Retina (tissue), 1 donor: ENCODE measurements at places on chromosomes 7 and 10.

- no peak for DNase-seq
Observed at GRCh38 chr7:38178695-38179344, 775 bp downstream of the STARD3NL start.

- no peak for DNase-seq
Observed at GRCh38 chr7:100589341-100589947, 3.3 kb downstream of the FBXO24 start.

DNA sequence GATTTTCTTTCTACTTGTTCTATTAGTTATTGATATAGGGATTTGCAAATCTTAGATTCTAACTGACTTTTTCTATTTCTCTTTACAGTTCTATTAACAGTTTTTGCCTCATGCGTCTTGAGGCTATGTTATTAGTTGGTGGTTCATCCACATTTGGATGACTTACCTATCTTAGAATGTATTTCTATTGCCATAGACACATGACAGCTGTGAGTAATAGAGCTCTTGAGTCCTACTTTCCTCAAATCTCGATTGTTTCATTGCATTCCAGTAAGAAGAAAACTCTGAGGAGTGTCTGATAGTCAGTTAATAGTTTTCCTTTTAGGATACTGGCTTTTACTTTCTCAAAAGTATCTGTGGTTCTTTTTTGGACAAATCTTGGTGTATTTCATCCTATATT lies 241.4 kb upstream of the ZNF32 start:
- DNase-seq = no peak

DNA sequence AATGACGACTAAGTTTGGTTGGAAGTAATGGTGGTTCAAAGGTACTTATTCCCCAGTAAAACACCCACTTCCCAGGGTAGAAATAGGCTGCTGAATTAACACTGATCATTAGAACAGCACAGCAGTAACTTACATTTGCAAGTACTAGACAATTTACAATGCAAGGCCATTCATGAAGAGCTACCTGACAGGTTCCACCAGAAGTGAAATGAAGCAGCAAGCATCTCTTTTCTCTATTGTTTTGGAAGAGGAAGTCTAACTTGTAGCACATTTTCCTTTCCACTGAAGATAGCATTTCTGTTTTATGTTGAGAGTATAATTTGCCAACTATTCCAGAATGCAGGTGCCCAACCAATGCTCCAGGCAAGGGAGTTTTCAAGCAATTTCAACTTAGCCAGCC lies 145.9 kb downstream of the CREB5 start:
- DNase-seq = no peak

- no peak for DNase-seq
Observed at GRCh38 chr7:155360495-155361345, 63.0 kb downstream of the INSIG1 start.

GRCh38 chr10:95324436-95325268 lies 33.8 kb upstream of the PDLIM1 start:
- no peak for DNase-seq

GRCh38 chr7:26616235-26616634 lies 248.2 kb downstream of the SKAP2 start:
- DNase-seq = no peak

- peak; percentile 57 for DNase-seq
Observed at GRCh38 chr7:38932509-38933168, 23.6 kb upstream of the VPS41 start.

- no peak for DNase-seq
Observed at GRCh38 chr10:327889-328852, 192.9 kb downstream of the ZMYND11 start.

GRCh38 chr7:26097837-26098668 lies 53.9 kb upstream of the NFE2L3 start:
- DNase-seq = no peak

- DNase-seq = no peak
Observed at GRCh38 chr10:79202188-79203013, 133.6 kb downstream of the ZMIZ1 start.

DNA sequence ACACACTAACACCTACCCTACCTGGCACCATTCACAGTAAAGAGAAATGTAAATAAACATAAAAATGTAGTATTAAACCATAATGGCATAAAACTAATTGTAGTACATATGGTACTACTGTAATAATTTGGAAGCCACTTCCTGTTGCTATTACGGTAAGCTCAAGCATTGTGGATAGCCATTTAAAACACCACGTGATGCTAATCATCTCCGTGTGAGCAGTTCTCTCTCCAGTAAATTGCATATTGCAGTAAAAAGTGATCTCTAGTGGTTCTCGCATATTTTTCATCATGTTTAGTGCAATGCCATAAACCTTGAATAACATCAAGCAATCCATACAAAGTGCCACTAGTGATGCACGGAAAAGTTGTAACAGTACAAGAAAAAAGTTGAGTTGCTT lies 75.4 kb downstream of the CFTR start:
- no peak for DNase-seq

- no peak for DNase-seq
Observed at GRCh38 chr7:65235586-65235985, 138.1 kb upstream of the ZNF92 start.

DNA sequence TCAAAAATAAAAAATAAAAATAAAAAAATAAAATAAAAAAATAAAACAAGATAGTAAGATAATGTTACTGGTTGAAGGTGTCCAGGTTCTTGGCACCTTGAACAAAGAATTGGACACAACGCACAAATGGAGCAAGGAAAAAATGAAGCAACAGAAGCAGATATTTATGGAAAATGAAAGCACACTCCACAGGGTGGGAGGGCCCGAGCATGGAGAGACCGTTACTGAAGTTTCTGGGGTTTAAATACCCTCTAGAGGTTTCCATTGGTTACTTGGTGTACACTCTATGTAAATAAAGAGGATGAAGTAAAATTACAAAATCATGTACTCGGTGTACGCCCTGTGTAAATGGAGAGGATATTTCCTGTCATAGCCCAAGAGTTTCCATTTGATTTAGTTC lies 15.7 kb upstream of the PFKP start:
- DNase-seq = no peak

GRCh38 chr10:87700031-87700796 lies 40.5 kb downstream of the PAPSS2 start:
- DNase-seq = no peak

GRCh38 chr10:94046098-94046497 lies 52.4 kb downstream of the PLCE1 start:
- no peak for DNase-seq

DNA sequence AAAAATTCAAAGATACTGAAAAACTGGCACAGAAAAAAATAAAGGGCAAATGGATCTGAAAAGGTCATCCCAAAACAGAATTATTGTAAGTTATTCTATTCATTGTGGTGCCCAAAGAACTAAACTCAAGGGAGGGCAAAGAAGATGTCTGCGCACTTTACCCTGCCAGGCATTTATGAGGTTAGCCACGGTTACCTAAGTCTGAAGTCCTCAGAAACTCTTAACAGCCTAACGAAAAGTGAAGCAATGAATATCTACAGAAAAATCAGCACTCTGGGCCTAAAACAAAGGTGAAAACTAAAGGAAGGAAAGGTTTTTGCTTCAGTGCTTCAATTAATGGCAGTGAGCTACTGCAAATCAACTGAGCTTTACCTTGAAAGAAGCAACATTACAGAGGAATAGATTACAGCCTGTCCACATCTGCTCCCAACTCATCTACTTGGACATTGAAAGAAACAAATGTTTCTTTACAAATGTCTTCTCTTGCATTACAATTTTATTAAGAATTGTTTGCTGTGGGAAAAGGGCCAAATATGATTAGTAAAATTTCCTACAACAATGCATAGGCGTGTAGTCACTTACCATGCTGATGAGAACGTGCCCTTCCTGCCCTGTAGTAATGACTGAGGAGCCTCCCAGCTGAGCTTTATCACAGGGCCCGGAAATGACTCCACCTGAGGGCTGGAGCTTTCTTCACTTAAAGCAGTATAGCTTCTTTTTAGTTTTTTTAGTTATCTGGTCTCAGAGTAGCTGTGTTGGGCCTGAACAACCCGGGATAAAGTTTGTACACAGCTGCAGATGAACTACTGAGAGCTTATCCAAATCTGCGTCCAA lies at the start of gene TUBAL3:
TSS of gene TUBAL3 (minus strand) at position 621 of the 834 bp plus-strand sequence. CDS start at position 585, 36 bp downstream.
- DNase-seq = no peak

GRCh38 chr7:40341836-40342235 lies 207.0 kb downstream of the SUGCT start:
- no peak for DNase-seq

- no peak for DNase-seq
Observed at GRCh38 chr7:99129001-99129400, 14.9 kb downstream of the SMURF1 start.

- DNase-seq = no peak
Observed at GRCh38 chr7:100397315-100398081, 24.2 kb downstream of the PILRA start.

GRCh38 chr7:124557587-124557986 lies 208.0 kb downstream of the GPR37 start:
- no peak for DNase-seq

GRCh38 chr7:133753513-133753912 lies 373.6 kb upstream of the LRGUK start:
- no peak for DNase-seq

DNA sequence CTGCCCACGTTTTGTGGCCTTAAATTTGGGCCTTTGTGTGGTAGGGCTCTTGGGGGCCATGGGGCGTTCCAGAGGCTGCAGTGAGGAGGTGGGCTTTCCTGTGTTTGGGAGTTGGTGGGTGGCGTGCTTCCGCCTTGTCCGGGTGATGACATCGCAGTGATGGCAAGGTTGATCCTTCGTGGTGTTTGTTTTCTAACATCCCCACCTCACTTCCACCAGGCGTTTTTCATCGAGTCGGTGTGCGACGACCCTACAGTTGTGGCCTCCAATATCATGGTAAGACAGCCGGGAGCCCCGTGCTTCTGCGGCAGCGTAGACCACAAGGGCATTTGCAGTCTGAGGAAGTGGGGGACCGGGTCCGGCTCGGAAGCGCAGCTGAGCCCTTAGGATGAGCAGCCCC lies 14.2 kb downstream of the PFKFB3 start:
- DNase-seq = no peak

- peak; percentile 52 for DNase-seq
Observed at GRCh38 chr10:75450075-75450445, 18.6 kb downstream of the LRMDA start.

- no peak for DNase-seq
Observed at GRCh38 chr7:128203710-128204214, 37.3 kb upstream of the LEP start.

DNA sequence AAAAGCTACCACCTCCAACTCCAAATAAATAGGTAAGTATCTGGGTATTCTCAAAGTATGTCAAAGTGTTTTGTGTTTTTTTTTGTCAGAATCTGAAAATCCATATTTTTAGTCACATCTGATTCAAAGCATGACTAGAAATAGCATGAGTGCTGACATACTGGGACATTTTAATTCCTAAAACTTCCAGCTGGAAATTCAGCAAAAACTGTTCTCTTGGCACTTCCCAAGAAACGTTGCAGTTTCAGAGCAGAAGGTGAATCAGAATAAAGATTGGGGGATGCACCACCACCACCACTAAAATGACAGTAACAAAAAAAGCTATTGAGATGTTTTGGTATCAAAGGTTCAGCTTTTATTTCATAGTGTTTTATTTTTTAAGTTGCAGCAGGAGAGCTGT lies 724.6 kb upstream of the CELF2 start:
- DNase-seq = peak; percentile 5

DNA sequence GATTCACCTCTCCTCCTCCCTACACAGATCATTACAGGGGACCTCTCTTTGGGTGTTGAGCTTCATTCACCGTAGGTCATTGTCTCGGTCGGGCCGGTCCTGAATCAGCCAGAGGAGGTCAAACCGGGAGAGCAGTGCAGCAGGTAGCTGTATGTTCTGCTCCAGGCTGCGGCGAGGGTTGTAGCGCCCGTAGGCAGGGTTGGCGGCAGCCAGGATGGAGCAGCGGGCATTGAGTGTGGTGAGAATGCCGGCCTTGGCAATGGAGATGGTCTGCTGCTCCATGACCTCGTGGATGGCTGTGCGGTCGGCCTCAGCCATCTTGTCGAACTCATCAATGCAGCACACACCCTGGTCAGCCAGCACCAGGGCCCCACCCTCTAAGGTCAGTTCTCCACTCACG lies 5.5 kb downstream of the MCM7 start:
- no peak for DNase-seq

- no peak for DNase-seq
Observed at GRCh38 chr7:128826916-128827247, 3.3 kb upstream of the FLNC start.

DNA sequence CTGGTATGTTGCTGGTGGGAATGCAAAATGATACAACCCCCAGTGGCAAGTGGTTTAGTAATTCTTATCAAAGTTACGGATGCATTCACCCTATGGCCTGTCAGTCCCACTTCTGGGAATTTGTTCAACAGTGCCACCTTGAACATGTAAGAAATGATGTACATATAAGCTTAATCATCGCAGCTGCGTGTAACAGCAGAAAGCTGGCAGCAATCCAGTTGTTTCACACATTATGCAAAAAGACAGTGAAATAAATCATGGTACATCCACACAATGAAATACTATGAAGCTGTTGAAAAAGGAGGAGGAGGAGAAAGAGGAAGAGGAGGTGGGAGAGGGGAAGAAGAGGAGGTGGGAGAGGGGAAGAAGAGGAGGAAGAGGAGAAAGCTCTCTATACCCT lies 76.2 kb upstream of the MYL10 start:
- DNase-seq = no peak

- peak; percentile 87 for DNase-seq
Observed at GRCh38 chr10:78579995-78580394, 488.8 kb upstream of the ZMIZ1 start.

DNA sequence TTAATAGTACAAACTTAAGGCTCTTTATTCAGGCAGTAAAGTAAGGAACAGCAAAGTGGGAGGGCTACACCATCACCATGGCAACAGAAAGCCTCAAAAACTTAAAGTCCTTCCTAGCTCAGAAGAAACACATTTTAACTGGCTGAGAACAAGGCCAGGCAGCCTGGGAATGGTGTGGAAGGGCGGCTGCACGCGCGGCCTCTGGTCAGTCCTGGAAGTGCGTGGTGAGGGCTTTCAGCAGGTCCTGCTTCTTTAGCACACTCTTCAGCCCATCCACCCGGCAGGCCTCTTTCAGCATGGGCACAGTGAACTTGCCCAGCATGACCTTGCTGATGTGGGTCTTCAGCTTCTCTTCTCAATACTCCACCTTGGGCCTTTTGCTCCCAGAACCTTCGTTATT lies 133.0 kb downstream of the CYP26A1 start:
- no peak for DNase-seq

DNA sequence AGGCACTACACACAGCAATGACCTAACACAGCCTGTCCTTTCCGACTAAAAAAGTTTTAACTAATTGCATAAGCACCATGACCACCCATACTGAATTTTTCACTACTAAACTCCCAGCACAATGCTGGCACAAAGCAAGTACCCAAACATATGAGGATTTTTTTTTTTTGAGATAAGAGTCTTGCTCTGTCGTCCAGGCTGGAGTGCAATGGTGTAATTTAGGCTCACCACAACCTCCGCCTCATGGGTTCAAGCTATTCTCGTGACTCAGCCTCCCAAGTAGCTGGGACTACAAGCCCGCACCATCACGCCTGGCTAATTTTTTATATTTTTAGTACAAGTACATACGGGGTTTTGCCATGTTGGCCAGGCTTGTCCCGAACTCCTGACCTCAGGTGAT lies 5.1 kb downstream of the UBE2H start:
- DNase-seq = no peak

- DNase-seq = peak; percentile 13
Observed at GRCh38 chr7:7554021-7554432, 12.7 kb upstream of the MIOS start.
